Thyroid gland (tissue), 4 donors: ENCODE measurements at places on chromosomes 6 and 20. TPM values are rescaled to one million over a fixed set of nuclear protein-coding genes. Genes with fewer than 3 reads are reported as not detected.

Gene HCRTR2
- total RNA-seq, result not detected

GRCh38 chr6:158506601-158507000 is 53.3 kb upstream of the TMEM181 start:
- H3K4me1 ChIP-seq, result no peaks in the 10 kb centered on the region
- no peaks in the 10 kb centered on the region for H3K27me3 ChIP-seq
- H3K36me3 ChIP-seq, result peaks cover 22% of the 10 kb centered on the region
- no peak overlapping the region for H3K27ac ChIP-seq

Gene VNN1
- 5.8 TPM for total RNA-seq

GRCh38 chr6:16391451-16391912 is 153.1 kb downstream of the GMPR start:
- no peak overlapping the region for H3K4me3 ChIP-seq
- no peaks in the 10 kb centered on the region for H3K36me3 ChIP-seq
- H3K27ac ChIP-seq, result peak overlapping the region; percentile 84

DNA sequence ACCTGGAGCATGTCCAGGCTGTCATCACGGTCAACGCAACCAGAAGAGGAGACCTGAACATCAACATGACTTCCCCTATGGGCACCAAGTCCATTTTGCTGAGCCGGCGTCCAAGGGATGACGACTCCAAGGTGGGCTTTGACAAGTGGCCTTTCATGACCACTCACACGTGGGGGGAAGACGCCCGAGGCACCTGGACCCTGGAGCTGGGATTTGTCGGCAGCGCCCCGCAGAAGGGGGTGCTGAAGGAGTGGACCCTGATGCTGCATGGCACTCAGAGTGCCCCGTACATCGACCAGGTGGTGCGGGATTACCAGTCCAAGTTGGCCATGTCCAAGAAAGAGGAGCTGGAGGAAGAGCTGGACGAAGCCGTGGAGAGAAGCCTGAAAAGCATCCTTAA is 49.5 kb downstream of the BFSP1 start:
- H3K36me3 ChIP-seq, result no peaks in the 10 kb centered on the region
- no peaks in the 10 kb centered on the region for H3K27me3 ChIP-seq
- no peak overlapping the region for H3K4me3 ChIP-seq
- no peak overlapping the region for H3K27ac ChIP-seq

DNA sequence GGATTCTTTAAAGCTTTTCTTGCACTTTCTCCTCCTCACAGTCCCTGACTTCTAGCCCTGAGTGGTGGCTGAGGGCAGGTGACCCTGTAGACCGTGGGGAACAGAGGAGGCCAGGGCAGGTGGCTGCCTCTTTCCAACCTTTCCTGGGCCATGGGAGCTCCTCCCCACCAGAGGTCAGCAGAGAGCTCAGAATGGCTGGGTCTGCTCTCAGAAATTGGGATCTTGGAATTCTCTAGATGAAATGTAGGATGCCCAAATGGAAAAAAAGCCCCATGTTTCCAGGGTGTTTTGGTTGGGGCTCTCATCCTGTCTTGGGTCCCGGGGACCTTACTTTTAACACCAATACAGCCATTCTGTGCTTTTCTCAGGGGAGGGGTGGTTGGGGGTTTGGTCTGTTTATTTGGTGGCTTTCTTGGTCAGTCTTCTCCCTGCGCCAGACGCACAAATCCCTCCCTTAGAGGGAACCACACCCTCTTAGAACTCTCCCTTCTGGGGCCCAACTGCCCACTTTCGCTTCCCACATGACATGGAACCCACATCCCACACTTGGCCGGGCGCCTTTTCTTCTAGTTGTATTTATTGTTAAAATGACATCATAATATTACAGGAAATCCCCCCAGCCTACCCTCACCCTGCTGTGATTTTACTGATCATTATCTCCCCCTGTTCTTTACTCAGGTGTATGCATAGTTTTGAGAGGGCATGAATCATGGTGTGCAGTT is 17.9 kb downstream of the GNAS start:
- no peaks in the 10 kb centered on the region for H3K36me3 ChIP-seq
- H3K4me1 ChIP-seq, result peaks cover 36% of the 10 kb centered on the region
- H3K4me3 ChIP-seq, result no peak overlapping the region
- no peaks in the 10 kb centered on the region for H3K27me3 ChIP-seq
- peak; percentile 78 for DNase-seq

DNA sequence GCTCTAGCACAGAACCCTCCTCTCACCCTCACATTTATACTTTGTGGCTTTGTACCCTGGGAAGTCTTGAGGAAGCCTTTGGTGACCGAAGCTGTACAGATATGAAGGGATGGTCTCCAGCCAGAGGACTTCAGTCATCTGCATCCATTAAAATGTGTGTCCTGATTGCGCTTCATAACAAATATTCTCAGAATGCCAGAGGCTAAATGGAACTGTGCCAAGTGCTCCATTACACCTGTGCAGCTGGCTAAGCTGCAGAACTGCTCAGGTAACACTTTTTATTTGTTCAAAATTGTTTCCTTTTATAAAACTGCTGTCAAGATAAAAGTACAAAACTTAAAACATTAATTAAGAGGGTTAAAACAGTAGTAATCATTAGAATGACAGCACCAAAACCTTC is 22.3 kb downstream of the TPBG start:
- no peak overlapping the region for H3K4me3 ChIP-seq
- DNase-seq, result peak; percentile 45
- peaks cover 8% of the 10 kb centered on the region for H3K4me1 ChIP-seq
- no peak overlapping the region for H3K27ac ChIP-seq
- H3K27me3 ChIP-seq, result no peaks in the 10 kb centered on the region
